NCI-H510A treated with DMSO at 0.1 percent for 48 hours (cell line): ENCODE measurements at places on chromosomes 12 and 14.

- no peak for DNase-seq
These were observed 210.0 kb downstream of the RASSF9 start for GRCh38 chr12:85626001-85626783.

- no peak for DNase-seq
These were observed 14.8 kb upstream of the GABARAPL1 start for GRCh38 chr12:10197879-10198278.

- DNase-seq, result no peak
These were observed 12.7 kb upstream of the HNF1A start for GRCh38 chr12:120965534-120966091.

- DNase-seq, result peak; percentile 53
These were observed 116.3 kb downstream of the TSPAN8 start for GRCh38 chr12:71041476-71041875.

DNA sequence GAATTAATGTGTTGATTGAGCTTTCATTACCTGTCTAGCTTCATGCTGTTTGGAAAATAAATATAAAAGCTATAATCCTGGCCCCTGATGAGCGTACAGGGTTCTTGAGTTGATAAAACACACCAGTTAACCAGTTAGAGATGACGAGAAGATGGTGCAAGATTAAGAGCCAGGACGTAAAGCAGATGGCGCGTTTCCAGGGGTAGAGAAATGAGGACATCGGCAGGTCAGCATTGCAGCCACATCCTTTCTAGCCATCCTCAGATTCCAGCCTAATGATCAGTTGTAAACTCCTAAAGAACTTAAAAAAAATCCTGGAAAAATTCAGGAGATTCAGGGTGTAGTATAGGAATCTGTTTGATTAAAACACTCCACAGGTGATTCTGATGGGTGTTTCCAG lies 203.7 kb downstream of the CACNA1C start:
- no peak for DNase-seq

- DNase-seq, result no peak
These were observed 91.3 kb downstream of the PHETA1 start for GRCh38 chr12:111277570-111277969.

GRCh38 chr12:7583471-7583870 lies 79.9 kb upstream of the CD163 start:
- DNase-seq, result no peak

DNA sequence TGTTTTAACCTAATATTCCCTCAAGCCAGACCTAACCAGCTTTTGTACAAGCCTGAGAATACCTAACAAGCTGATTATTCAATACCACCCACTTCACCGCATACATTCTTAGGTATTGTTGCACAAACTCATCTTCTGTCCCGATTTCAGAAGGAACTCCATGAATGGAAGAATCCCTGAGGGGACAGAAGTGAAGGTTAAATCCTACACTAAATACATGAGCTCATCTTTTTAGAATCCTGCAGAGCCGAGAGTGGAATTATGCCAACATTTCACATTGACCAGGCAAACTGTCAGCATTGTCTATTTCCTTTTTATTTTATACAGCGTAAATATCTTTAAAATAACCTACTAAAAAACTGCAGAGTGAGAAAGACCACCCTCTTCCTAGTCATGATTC lies 140.7 kb upstream of the PRICKLE1 start:
- DNase-seq, result no peak

DNA sequence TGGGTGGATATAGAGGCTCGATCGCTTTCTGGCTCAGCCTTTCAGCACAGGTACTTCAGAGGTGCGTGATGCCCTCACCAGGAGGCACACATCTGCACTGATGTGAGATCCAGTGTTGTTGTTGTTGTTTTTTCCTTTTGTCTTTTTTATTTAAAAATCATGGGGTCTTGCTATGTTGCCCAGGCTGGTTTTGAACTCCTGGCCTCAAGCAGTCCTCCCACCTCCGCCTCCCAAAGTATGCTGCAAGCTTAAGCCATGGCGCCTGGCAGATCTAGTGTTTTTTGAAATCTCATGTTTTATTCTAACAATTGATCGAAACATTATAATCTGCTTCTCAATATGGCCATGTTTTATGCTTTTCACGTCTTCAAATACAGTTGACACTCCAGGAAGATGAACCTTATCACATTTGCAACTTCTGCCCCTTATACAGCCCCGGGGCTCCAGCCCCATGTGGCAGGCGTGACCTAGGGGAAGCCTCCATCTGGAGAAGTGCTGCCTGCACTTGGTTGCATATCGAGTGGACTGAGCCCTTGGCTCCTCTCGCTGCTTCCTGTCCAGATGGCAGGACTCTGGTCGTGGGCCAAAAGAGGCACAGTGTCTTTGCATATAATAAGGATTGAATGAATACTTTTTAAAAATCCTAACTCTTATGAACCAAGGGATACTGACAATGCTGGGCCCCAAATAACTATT lies 71.7 kb downstream of the TRAF3 start:
- DNase-seq, result peak; percentile 75

DNA sequence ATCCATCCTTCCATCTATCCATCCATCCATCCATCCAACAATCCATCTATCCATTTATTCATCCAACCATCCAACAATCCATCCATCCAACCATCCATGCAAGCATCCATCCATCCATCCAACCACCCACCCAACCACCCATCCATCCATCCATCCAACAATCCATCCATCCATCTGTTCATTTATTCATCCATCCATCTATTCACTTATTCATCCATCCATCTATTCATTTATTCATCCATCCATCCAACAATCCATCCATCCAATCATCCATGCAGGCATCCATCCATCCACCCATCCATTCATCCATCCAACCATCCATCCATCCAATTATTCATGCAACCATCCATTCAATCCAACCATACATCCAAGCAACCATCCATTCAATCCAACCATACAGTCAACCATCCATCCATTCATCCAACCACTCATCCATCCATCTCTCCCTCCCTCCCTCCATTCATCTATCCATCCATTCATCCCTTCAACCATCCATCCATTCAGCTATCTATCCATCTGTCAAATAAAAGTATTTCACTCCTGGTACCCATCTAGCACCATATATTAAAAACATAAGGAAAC lies 86.1 kb downstream of the KSR2 start:
- DNase-seq, result no peak

DNA sequence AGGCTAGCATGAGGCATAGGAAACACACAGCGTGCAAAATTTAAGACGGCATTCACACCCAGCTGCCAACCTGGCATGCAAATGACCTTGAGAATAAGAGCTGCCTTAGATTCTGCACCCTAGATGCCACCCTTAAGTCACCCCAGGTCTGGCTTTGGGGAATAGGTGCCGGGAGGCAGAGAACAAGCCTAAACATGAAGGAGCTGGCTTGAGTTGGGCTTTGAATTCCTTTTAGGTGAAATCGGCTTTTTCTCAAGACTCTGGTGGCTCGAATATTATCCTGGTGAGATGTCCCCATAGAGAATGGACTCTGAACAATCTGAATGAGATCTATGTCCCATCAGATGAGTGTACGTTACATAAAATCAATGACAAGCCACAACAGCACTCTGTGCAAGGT lies 1090.5 kb downstream of the VRK1 start:
- no peak for DNase-seq

DNA sequence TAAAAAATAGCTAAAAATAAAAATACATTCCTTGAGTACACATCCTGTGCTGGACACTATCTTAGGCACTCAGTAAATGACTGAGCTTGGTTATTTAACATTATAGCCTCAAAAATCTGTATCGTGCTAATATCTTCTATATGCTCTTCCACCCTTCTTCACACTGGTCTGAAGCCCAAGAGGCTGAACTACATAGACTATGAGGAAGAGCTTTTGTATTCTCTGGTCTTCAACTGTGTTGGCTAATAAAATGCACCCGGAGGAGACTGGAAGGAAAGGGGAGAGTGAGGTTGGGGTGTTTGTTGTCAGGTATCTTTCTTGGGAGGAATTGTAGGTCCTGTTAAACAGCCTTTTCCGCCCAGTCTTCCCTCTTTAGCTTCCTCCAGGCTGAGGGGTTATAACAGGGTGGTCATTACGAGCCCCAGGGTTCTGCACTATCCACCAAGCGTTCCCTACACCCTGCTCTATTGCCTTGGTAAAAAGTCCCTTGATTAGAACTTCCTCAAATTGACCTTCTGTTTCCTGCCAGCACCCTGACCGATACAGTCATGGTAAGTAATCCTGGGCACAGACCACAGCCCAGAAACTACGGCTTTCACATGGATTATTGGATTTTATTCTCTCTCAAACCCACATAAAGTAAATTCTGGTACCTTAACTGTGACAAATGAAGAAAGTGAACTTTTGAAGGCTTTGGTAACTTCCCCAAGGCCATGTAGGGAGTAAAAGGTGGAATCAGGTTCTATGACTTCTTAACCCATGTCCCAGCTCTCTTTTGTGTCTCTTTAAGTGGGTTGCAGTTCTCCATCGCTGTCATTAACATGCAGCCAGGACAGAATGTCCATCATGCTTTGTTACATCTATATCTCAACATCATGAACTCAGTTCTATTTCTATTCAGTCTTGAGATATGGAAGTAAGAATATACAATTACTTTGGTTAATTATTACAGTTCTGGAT lies 71.3 kb downstream of the PTHLH start:
- no peak for DNase-seq

- no peak for DNase-seq
These were observed 198.0 kb upstream of the SYT1 start for GRCh38 chr12:78666584-78666983.

GRCh38 chr12:3263282-3263681 lies 186.1 kb downstream of the TSPAN9 start:
- no peak for DNase-seq

DNA sequence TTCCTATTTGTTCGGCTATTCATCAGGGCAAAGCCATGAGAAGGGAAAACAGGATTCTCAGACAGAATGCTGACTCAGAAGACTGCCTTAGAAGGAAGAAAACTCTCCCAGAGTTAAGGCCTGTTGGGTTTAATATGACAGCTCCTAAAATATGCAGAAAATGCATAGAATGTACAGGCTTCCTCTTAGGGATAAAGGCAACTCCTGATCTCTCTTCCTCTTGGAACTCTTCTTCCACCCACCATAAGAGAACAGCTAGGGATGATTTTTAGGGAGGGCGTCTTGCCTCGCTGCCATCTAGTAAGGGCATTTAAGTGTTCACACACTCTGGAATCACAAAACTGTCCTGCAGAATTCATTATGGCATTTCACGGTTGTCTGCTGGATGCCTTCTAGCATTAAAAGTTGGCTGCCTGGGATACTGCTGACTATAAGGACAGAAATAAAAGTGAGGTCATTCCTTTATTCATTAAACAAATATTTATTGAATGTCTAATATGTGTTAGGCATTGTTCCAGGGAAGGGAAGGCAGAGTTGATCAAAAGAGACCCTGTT lies 73.7 kb downstream of the DCAF5 start:
- DNase-seq, result no peak

GRCh38 chr14:99784508-99784907 lies 8.7 kb upstream of the EML1 start:
- peak; percentile 52 for DNase-seq

GRCh38 chr14:99125616-99126431 lies 146.2 kb downstream of the BCL11B start:
- DNase-seq, result no peak

DNA sequence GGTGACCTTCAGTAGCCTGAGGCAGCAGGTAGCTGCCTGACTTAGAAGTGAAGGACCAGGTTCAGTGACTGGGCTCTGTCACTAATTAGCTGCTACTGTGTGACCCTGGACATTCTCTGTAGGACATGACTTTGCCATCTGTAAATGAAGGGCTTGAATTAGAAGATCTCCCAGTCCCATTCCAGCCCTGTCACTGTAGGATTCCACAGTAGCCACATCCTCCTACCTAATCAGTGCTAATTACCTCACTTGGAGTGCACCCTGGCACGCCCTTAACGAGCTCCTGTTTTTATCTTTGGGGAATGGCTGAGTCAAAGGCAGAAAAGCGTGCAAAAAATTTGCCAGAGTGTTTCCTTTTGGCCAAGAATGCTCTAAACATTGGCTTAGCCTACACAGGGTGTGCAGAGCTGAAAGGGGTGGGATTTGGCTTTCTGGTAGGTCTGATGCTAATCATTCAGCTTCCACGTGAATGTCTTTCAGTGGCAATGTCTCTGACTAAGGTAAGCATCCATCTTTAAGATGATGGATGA lies 6.8 kb downstream of the NTF3 start:
- no peak for DNase-seq

GRCh38 chr14:70680748-70681147 lies 39.0 kb downstream of the TTC9 start:
- DNase-seq, result no peak

- no peak for DNase-seq
These were observed 102.8 kb downstream of the PTPRB start for GRCh38 chr12:70534466-70534865.

- peak; percentile 78 for DNase-seq
These were observed 64.1 kb downstream of the E2F7 start for GRCh38 chr12:77001276-77001675.

DNA sequence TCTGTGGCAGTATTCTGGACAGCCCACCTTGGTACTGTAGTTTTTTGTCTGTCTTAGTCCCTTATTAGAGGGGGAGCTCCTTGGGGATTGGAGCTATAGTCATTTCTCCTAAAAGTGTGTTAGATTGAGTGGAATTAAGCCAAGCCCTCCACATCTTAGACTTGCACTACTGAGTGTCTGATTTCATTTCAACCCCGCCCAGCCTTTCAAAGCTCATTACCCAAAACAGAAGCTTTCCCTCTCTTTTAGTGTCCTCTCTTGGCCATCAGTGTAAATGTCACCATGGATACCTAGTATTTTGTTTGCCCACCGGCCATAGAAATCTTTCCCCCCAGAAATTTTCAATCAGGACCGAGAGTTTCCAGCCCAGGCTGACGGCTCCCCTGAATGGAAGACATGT lies 74.5 kb downstream of the LRRC74A start:
- no peak for DNase-seq

DNA sequence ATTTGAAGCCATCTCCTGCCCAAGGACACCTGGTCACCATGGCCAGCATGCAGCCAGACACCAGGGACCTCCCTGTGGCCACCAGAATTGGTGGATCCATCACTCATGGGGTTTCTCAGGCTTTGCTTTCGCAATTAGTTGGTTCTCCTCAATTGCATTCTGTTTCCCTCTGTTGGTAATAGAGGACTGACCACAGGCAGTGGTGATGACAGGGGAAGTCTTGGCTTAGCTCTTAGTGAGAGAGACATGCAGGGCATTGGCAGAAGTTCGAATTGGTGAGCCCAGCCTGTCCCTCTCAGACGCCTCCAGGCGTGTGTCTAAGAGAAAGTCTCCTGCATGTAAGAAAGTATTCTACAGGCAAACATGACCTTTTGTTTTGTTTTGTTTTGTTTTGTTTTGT lies 21.3 kb downstream of the HCAR2 start:
- no peak for DNase-seq

DNA sequence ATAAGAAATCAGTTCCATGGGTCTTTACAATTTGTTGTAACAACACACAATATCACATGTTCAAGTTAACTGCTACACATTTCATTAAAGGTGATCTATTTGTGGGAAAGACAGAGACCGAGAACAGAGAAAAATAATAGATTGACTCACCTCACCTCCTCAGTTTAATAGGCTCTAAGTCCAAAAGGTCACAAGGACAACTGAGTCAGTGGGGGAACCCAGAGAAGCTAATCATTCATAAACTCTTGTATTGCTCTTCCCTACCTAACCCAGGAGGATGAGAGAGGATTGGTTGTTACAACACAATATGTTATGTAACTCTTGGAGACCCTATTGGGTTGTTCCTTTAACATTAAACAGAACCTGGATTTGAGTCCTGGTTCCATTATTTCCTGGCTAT lies 72.2 kb upstream of the CRY1 start:
- DNase-seq, result no peak
